SW 1271 (cell line): ENCODE measurements at places on chromosomes 2 and 18.

- DNase-seq: peak; percentile 48
Observed at GRCh38 chr2:68709421-68709911, 25.1 kb upstream of the ARHGAP25 start.

DNA sequence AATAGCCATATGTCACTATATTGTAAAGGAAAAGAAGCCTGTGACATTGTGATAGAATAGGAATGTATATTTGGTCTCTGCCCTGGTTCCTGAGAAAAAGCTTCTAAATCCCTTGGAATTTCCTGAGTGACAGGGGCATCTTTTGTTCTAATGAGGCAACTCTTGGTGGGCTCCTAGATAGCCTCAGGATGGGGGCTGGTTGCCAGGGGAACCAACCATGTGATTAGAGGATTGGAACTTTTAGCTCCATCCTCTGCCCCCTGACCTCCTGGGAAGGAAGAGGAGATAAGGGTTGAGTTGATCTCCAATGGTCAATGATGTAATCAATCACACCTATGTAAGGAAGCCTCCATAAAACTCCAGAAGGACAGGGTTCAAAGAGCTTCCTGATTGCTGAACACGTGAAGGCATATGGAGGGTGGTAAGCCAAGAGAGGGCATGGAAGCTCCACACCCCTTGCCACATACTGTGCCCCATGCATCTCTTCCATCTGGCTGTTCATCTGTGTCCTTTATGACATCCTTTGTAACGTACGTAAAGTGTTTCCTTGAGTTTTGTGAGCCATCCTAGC is 2.9 kb upstream of the ME2 start:
- DNase-seq: no peak

DNA sequence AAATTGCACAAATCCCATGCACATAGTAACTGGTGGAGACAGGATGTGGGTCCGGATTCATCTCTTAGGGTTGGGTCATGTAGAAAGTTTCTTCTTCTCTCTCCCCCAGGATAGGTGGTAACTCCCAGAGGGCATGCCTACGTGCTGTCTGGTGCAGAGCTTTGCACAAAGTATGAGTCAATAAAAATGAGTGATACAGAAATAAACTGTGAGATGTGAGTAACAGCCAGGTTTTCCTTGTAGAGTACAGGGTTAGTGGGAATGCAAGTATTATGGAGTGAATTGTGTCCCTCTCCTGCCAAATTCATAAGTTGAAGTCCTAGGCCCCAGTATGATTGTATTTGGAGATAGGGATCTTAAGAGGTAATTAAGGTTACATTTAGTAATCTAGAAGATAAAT is 289.4 kb downstream of the ALK start:
- DNase-seq: no peak

GRCh38 chr2:239165206-239165831 is 235.5 kb downstream of the HDAC4 start:
- DNase-seq: no peak

DNA sequence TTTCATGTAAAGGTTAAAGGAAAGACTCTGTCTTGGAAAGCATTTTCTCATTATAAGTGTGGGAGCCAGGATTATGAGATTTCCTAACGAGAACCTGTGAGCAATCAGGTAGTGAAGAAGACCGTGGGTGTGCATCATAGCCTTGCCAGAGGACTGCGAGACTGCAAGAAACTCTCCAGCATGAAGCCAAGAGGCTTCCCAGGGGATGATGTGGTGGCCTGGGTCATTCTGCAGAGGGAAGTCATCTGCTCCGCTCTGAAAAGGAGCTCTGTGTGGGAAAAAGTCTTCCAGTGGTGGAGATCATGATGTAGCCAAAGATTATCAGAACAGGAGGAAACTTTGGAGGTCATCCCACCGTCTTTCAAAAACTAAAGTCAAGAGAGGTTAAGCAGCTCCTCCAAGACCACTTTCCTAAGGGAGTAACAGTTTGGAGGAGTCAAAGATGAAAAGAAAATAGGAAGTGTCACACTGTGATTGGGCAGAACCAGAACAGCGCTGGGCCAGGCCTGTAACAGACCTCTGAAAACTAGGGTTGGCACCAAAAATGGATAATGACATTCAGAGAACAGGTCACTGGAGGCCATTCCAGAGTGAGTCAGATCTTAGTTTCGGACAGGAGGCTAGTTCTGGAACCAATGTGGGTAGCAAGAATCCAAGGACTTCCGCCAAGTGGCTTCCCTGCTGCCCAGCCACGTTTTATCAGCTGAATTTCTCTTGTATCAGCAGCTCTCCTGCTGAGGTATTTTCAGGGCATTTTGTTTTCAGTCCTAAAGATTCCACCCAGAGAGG is 113.0 kb downstream of the LRATD1 start:
- no peak for DNase-seq

DNA sequence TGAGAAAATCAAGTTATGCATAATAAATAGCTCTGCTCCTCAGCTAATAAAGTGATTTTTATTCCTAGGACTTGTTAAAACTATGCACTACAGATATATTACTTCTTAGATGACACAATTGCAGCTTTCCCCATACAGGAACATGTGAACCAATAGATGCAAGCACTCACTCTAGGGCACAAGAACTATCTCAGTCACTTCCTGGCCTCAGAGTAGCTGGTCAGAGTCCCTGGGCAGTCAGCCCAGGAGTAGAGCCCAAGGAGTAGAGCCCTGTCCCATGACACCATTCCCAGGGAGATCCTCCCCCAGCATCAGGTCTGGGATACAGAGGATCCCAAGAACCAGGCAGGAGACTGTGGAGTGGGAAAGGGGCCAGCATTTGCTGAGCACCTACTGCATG is 2.7 kb downstream of the TNS1 start:
- DNase-seq: no peak

DNA sequence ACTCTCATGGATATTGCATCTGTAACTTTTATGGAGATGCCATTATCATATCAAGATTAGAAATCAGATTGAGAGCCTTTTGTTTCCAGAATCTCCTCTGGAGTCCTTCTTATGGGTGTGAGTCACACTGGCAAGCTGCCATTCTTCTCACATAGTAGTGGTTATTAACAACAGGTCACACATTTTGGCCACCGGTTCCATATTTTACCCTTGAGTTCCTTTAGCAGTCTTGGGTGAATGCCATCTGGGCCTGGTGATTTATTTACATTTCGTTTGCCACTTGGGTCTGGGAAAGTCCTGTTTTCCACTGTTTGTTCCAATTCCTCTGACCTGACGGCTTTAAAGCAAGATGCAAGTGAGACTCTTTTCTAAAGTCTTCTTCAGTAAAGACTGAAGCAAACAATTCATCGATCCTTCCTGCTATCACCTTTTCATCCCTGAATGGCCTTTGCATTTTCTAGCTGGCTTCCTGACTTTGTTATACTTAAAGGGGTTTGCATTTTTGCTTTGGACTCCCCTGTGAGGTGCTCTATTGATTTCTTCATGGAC is 80.5 kb upstream of the CAVIN2 start:
- DNase-seq: no peak

DNA sequence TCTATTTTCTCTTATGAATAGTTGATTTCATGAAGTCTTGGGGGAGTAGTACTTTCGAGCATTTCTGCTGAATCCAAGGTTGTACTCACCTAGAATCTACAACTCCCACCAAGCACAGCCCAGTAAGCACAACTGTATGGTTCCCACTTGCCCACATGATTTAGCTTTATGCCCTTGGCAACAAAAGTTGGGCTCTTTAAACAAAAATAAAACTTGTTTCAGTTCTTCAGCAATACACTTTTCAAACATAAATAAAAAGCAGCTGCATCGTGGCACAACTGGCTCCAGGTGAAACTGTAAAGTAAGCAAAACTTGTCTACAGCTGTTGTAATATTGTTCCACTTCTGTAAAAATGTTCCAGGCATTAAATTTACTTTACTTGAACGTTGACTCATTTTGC is 99.8 kb upstream of the FSIP2 start:
- no peak for DNase-seq

DNA sequence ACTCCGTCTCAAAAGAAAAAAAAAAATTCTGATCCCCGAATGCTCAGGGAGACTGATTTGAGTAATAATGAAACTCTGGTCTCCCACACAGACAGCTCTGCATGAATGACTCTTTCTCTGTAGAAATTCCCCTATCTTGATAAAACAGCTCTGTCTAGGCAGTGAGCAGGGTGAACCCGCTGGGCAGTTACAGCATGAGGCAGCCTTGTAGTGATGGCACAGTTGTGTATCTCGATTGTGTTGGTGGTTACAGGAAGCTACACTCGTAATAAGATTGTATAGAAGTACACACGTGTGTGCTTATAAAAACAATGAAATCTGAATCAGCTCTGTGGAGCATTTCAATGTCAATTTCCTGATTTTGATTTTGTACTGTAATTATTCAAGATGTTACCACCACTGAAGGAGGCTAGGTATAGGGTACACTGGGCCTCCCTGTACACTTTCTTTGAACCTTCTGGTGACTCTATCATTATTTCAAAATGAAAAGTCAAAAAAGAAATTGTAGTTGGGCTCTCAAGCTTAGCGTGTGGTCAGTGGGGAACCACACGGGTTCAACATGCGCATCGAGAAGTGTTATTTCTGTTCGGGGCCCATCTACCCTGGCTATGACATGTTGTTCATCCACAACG is 34.9 kb upstream of the ATP8B1 start:
- no peak for DNase-seq

DNA sequence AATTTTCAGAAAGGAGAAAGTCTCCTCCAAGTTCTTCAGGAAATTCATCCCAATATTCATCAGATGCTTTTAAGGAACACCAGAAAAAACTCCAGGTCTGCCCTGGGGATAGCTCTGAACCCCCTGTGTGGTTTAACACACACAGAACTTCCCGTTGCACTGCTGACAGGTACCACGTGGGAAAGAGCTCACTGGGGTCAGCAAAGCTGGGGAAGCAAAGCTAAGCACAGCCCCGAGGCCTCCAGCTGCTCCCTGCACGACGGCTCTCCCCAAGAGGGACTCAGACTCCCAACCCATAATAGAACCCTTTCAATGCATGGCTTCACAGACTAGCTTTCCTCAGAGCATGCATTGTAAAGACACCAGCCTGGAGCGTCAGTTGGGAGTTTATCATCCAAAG is 28.0 kb downstream of the ADI1 start:
- DNase-seq: no peak
